Activated gamma-delta T cell treated with Interleukin-2 at 50 U/mL for 16 hours (primary cell): ENCODE measurements at places on chromosomes 7 and 10.
A peak's percentile ranks its signal among the peaks of the same experiment; 100 is the strongest.

DNA sequence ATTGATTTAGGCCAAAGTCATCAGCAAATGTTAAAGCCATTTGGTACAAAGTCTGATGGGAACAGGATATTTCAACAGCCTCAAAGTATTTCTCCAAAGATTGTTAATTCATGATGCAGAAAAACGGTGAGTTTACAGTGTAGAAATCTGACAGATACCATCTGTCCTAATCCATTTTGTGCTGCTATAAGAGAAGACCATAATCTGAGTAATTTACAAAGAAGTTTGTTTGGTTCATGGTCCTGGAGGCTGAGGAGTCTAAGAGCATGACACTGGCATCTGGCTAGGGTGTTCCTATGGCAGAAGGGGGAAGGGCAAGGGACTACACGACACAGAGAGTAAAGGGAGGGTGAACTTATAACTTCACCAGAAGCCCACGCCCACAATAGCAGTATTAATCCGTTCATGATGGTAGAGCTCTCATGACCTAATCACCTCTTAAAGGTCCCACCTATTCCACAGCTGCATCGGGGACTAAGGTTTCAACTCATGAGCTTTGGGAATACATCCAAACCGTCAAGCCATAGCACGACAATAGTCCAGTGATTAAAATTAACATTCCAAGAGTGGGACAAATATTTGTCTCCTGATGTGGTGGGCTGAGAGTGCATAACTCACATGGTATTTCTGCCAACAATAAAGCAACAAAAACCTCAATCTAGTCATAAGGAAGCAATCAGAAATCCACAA, 298.6 kb upstream of the AKR1E2 start:
- no peak for DNase-seq

DNA sequence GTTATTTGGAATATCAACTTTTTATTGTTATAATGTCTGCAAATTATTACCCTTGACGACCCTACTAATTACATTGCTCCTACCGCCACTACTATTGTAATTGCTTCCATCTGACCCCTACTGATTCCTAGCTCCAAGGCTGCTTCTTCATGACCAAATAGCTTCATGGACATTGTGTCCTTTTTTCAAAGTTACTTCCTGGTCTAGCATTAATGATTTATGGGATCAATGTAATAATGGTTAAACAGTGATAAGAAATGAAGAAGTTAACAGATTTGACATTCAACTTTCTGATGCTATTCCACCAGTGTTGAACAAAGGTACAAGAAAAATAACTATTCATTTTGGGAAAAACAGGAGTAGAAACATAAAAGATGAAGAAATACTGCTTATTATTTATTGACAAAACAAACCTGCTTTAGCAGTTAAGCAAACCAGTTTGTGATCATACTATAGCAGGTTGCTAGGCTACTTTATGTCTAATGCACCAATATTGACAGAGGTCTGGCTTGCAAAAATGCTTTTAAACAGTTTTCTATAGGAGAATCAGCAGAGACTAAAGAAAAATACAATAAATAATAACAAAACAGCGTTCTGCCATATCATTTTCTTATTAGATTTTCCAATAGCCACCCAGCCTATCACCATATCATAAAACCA, 125.8 kb downstream of the PCLO start:
- DNase-seq, result no peak

DNA sequence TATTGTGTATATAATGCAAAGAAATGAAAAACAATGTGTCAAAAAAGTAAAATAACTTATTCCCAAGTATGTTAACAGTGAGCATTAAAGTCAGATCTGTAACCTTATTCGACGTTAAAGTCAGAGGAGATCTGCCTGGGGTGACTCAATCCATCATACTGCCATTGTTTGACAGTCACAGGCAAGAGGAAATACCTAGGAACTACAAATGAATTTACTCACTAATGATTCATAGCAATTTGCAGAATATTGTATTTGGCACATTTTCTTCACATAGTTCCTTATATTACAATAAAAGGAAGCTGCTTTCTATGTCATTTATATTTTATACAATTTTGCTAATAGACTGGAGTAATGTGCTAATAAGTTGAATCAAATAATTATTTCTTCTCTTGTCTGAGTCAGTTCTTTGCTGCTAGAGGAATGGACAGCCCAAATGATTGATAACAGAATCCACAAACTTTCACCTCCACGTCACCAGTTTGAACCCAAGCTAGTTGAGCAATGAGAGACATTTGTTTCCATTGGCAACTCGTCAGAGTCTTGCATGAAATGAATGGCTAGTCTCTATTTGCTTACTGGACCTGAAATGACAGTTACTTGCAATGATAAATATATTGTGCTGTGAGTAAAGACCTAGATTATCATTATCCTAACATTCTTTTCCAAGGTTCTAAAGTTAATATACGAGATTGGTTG, 48.5 kb upstream of the TMEM106B start:
- DNase-seq, result no peak

DNA sequence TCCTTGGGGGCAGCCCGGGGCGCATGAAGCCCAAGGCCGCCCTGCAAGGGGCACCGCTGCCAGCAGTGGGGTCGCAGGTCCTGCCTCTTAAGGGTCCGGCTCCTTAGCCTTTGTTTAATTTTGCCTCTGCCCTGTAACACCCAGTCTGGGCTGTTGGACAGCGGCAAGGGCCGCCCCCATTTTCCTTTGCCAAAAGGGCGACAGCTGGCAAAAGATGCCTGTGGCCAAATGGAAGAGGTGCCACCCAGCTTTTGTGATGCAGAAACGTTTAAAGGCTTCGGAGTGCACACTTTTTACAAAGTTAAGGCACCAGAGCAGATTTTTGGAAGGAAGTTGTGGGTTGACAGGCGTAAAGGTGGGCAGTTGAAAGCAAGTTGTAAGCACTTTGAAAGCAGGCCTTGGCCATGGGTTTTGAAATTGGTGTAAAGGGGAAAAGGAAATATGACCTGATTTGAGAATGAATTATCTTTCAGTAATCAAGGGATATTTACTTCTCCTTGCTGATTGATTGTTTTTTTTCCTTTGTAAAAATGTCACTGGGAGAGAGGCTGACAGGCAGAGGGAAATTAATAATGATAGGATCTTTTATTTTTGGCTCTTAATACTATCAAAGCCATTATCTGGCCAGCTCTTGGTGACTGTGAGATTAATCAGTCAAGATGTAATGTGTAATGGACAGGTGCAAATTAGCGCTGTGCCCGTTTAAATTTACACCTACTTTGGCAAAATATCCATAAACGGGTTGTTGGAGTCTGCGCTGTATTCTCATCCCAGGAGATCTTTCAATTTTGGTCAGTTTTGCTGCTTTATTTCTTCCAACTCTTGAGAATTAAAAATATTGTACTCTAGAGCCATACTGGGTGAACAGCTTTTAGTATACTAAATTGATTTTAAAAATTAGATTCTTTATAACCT, 1.2 kb downstream of the CASD1 start:
- peak; percentile 22 for DNase-seq

DNA sequence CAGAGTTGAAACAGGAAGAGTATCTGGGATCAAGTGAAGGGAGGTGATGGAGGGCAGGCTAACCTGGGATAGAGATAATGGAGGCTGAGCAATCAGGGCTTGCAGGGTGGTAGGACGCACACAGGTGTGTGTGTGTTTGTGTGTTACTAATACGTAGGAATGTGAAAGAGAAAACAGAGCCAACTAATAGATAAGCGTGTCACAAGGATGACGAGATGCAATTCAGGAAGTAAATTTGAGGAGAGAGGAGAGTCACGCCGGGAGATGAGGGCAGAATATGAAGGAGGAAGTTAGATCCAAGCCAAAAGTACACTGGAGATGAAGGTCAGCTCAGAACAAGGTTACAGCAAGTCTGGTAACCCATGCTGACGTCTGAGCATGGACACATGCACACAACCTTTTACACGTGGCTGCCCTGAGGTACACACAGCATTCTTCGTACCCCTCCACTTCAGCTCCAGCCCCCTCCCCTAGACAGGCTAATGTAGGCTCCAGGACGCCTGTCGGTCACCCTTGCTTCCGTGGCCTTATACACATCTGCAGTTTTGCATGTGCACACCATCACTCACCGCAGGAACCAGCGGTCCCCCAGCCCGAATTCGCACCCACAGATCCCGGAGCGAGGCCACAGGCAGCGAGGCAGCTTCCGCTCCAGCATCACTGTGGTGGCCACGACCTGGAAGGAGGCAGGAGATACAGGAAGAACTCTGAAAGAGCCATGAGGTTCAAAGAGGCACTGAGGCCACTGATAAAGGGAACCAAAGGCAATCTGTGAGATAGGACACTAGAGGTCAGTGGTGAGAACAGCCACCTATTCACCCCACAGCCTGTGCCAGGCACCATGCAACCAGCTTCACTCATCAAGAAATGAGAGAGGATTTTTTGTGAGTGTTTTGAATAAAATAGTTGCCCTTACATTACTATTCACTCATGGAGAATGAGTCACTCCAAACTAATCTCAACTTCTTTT, 23.7 kb upstream of the TRPV6 start:
- DNase-seq, result no peak

GRCh38 chr10:111410740-111411139, 333.9 kb downstream of the ADRA2A start:
- DNase-seq, result no peak

GRCh38 chr7:67858931-67859330, 862.3 kb downstream of the TYW1 start:
- DNase-seq, result no peak

GRCh38 chr7:90771281-90771680, 175.2 kb downstream of the CDK14 start:
- no peak for DNase-seq

GRCh38 chr10:91048380-91048779, 127.5 kb upstream of the ANKRD1 start:
- DNase-seq, result no peak

DNA sequence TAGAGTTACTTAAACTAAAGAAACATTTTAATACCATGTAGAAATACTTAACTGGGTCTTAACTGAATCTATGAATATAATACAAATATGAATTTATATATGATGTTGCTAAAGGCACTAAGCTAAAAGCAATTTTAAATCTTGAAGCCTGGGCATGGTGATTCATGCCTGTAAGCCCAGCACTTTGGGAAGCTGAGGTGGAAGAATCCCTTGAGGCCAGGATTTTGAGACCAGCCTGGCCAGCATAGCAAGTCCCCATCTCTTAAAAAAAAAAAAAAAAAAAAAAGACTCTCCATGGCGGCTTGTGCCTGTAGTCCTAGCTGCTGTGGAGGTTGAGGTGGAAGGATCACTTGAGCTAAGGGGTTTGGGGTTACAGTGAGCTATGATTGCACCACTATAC, 95.3 kb downstream of the CCSER2 start:
- DNase-seq, result no peak

- no peak for DNase-seq
Measured at GRCh38 chr10:71860243-71861029, 9.4 kb upstream of the PSAP start.

GRCh38 chr10:3526727-3527501, 258.1 kb downstream of the KLF6 start:
- DNase-seq, result no peak

DNA sequence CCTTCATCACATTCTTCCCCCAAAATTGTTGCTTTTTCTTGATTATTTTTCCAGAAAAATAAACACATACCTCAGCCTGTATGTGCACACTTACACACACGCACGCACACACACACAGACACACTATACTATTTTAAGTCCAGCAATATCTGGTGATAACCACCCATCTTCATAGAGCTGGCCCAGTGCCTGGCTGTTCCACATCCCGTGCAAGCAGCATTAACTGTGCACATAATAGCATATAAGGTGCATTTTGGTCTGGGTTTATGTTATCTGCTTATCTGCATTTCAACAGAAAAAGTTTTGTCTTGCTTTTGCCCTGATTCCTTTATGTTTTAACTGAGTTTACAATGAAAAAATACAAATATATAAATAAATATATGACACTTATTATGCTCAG, 143.1 kb upstream of the KLF6 start:
- no peak for DNase-seq

DNA sequence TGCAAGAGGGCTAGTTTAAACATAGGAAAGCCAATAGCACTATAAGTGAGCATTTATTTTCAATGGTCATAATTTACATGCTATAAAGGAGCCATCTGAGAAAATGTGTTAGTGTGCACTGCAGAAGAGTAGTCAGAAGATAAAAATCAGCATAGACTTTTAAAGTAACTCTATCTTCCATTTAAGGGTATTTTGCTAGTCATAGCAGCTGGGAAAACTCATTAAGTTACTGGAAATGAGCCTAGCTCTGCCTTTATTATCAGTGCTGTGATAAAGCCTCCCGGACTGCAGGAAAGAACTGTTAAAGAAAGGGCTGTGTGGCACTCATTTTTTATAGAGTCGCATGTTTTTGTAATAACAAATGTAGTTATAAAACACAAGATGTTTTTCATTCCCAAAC, 825.8 kb upstream of the POM121L12 start:
- no peak for DNase-seq

DNA sequence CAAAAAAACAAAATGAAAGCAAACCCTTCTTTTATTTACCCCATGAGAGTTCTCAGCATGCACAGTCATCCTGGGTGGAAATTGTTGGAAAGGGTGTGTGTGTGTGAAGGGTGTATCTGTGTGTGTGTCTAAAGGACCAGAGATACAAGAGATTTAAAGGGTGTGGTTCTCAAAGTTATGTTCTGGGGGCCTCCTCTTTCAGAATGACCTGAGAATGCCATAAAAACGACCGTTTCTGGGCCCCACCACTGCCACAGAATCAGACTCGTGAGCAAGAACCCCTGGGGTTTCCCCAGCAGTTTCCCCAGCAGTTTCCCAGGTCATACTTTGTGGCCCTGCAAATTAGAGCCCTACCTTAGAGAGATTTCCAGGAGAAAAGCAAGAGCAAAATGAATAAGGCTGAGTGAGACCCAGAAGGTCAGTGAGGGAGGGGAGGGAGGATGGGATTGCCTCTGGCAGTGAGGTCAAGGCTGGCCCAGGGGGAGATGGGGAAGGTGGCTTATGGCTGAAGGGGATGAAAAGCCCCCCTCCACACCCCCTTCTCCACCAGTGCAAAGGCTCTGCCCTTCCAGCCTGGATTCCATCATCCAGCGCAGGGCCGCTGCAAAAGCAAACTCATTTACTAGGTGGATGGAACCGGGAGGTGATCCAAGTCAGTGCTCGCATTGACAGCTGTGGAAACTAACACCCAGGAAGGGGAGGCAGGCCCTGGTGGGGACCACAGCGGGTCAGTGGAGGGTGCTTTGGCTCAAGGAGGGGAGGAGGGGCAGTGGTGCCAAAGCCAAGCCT, 10.2 kb downstream of the PYROXD2 start:
- no peak for DNase-seq

DNA sequence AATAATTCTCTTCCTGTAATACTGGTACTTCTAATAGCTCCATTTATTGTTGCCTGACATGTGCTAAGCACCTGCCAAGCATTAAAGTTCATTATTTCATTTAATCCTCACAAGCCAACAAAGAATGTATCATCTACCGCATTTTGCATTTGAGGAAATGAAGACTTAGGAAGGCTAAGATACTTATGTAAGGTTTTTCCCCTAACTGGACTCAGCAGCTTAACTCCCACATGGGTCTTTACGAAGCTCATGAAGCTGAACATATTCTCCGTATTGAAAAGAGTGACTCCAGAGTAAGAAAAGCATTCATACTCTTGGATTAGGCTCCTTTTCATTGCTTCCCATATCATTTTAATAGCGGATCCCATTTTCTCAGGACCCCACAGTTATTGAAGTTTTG, 155.7 kb upstream of the TMEM72 start:
- no peak for DNase-seq
